ENCODE measurements at places on chromosomes 2 and 18. TPM values are rescaled to one million over a fixed set of nuclear protein-coding genes. Genes with fewer than 3 reads are reported as not detected.

KCNG2 gene
- total RNA-seq, result not detected

DAW1 gene
- not detected for total RNA-seq

CCDC178 gene
- total RNA-seq, result not detected

KCNF1 gene
- total RNA-seq, result not detected

DNA sequence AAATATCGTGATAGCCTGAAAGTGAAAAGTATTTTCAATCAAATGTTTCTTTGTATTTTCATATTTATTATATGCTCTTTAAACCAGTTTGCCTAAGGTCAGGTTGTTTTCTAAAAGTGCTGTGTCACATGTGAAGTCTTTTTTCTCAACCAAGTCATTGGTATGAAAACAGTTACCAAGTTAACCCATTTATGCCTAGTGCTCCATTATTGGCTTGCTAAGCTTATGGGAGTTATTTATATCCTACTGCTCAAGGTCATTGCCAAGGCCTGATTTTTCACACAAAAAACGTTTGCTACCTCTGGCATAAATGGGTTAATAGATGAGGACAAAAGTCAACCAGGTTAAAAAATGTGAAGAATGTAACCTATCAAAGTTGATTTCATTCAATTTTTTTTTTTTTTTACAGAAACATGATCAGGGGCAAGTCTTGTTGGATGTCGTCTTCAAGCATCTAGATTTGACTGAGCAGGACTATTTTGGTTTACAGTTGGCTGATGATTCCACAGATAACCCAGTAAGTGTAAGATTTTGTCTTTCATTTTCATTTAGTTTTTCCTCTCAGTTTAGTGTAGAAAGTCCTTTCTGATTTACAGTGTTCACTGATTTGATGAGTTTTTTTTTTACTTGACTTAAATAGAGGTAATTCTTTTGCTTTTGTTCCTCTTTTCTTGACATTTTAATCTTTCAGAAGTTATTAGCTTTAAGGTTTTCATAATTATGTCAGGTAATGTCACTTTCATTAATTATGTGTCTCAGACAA, 102.6 kb downstream of the PTPN4 start:
- no peak overlapping the region for H3K4me3 ChIP-seq
- H3K4me1 ChIP-seq, result no peaks in the 10 kb centered on the region
- no peak for DNase-seq
- H3K27me3 ChIP-seq, result no peaks in the 10 kb centered on the region
- H3K36me3 ChIP-seq, result no peaks in the 10 kb centered on the region

- DNase-seq, result no peak
- no peak overlapping the region for H3K4me3 ChIP-seq
- H3K27me3 ChIP-seq, result no peaks in the 10 kb centered on the region
Observed at GRCh38 chr2:19796035-19796695, 105.6 kb downstream of the TTC32 start.

DNA sequence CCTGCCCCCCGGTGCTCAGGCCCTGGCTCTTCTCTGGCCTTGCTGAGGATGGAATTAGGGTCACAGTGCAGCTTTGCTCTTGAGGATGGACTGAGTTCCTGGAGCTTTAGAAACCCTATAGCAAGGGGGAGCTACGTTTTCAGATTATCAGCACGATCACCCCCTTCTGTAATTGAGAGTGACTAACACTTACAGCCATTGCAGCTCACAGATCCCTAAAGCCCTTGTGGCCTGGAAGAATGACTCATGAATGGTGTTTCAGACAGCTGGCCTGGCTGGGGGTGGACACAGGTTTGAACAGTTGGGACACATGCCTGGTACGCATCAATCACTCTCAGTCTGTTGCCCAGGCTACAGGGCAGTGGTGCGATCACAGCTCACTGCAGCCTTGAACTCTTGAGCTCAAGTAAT, 79.7 kb upstream of the IGFBP5 start:
- H3K4me3 ChIP-seq, result no peak overlapping the region
- H3K27me3 ChIP-seq, result peaks cover 10% of the 10 kb centered on the region
- no peak for DNase-seq
- no peak overlapping the region for H3K27ac ChIP-seq
- H3K36me3 ChIP-seq, result no peaks in the 10 kb centered on the region

DNA sequence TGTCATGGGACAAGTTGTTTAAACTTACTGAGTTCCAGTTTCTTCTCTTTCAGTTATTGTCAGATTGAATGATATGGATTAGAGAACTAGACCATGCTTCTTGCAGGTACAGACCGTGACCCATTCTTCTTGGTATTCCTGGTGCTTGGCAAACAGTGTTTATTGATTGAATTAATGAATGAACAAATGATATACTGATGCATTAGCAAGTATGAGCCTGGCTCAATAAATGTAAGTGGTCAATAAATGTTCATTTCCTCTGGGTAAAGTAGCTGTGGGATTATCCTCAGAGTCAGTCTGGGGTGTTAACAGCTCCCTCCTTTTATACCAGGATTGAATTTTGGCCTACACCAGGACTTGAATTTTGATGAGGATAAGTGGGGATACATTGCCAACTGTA, 160.2 kb downstream of the ZEB2 start:
- H3K27ac ChIP-seq, result no peak overlapping the region
- no peaks in the 10 kb centered on the region for H3K4me1 ChIP-seq
- H3K27me3 ChIP-seq, result no peaks in the 10 kb centered on the region

- DNase-seq, result no peak
- H3K27me3 ChIP-seq, result peaks cover 24% of the 10 kb centered on the region
- no peak overlapping the region for H3K4me3 ChIP-seq
- H3K27ac ChIP-seq, result no peak overlapping the region
- H3K4me1 ChIP-seq, result no peaks in the 10 kb centered on the region
- no peaks in the 10 kb centered on the region for H3K36me3 ChIP-seq
Observed at GRCh38 chr2:109164311-109164710, 35.3 kb downstream of the SH3RF3 start.

- H3K4me3 ChIP-seq, result no peak overlapping the region
- no peak for DNase-seq
- H3K4me1 ChIP-seq, result no peaks in the 10 kb centered on the region
- H3K36me3 ChIP-seq, result no peaks in the 10 kb centered on the region
- H3K27ac ChIP-seq, result no peak overlapping the region
Observed at GRCh38 chr2:211216221-211216620, 659.8 kb downstream of the CPS1 start.

GRCh38 chr2:71063216-71063615, 5.2 kb upstream of the NAGK start:
- DNase-seq, result no peak
- H3K36me3 ChIP-seq, result no peaks in the 10 kb centered on the region
- no peak overlapping the region for H3K27ac ChIP-seq
- H3K4me3 ChIP-seq, result no peak overlapping the region
- H3K4me1 ChIP-seq, result peaks cover 7% of the 10 kb centered on the region

- DNase-seq, result no peak
- H3K4me3 ChIP-seq, result no peak overlapping the region
- no peaks in the 10 kb centered on the region for H3K36me3 ChIP-seq
- no peaks in the 10 kb centered on the region for H3K4me1 ChIP-seq
Observed at GRCh38 chr2:159558479-159558878, 57.9 kb downstream of the BAZ2B start.

DNA sequence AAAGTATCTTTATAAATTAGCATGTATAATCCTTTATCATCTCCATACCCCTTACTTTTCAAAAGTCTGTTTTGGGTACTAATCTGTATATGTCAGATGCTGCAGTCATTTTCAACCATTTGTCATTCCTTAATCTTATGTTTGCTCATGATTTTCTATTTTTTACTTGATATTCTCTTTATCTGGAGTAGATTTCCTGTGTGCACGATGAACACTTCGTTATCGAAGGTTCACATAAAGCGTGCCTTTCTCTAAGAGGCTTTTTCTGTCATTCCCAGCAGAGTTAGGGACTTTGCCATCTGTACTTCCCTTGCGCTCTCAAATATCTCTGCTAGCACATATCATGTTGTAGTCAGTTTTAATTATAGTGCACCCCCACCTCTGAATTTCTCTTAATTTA, 123.2 kb downstream of the BIRC6 start:
- no peaks in the 10 kb centered on the region for H3K4me1 ChIP-seq
- H3K27ac ChIP-seq, result no peak overlapping the region
- H3K36me3 ChIP-seq, result peaks cover 70% of the 10 kb centered on the region
- H3K27me3 ChIP-seq, result no peaks in the 10 kb centered on the region
- no peak overlapping the region for H3K4me3 ChIP-seq
- no peak for DNase-seq

DNA sequence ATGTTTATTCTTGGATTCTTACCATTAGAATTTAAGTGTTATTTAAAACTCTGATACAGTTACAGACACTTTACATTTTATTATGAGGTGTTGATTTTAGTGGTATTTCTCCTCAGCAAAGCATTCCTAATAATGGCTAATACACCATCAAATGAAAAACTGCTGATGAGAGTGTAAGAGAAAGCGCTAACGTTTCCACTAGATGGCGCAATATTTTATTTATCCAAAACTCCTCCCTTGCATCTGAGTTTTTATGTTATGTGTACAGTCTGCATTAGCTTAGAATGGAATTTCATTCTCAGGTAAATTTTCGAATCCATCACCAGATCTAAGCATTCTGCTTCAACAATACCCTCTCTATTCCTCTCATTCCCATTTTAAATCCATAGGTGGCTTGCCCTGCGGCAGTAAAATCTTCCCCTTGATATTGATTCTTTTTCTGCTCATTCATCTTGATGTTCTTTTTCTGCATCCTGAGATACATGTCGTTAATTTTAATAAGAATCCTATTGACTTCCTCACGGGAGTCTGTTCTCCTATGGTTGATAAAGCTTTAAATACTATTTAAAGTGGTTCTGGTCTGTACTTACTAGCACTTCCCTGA, 53.9 kb downstream of the PRKRA start:
- H3K27ac ChIP-seq, result no peak overlapping the region
- DNase-seq, result peak; percentile 8
- no peaks in the 10 kb centered on the region for H3K36me3 ChIP-seq
- H3K4me3 ChIP-seq, result no peak overlapping the region

DNA sequence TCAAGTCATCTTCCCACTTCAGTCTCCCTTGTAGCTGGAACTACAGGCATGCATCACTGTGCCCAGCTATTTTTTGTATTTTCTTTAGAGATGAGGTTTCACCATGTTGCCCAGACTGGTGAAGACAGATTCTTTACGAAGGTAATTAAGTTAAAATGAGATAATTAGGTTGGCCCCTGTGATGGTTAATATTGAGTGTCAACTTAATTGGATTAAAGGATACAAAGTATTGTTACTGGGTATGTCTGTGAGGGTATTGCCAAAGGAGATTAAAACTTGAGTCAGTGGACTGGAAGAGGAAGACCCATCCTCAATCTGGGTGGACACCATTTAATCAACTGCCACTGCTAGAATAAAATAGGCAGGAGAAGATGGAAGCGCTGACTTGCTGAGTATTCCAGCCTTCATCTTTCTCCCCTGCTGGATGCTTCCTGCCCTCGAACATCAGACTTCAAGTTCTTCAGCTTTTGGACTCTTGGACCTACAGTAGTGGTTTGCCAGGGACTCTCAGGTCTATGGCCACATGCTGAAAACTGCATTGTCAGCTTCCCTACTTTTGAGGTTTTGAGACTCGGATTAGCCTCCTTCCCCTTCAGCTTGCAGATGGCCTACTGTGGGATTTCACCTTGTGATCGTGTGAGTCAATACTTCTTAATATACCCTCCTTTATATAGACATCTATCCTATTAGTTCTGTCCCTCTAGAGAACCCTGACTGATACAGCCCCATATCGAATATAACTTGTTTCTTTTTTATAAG, 269.1 kb downstream of the TMX3 start:
- H3K4me1 ChIP-seq, result no peaks in the 10 kb centered on the region
- no peaks in the 10 kb centered on the region for H3K36me3 ChIP-seq
- DNase-seq, result no peak
- H3K4me3 ChIP-seq, result no peak overlapping the region
- H3K27me3 ChIP-seq, result no peaks in the 10 kb centered on the region
- H3K27ac ChIP-seq, result no peak overlapping the region

GRCh38 chr2:106841886-106842645, 43.9 kb downstream of the ST6GAL2 start:
- no peak overlapping the region for H3K27ac ChIP-seq
- no peak overlapping the region for H3K4me3 ChIP-seq
- no peaks in the 10 kb centered on the region for H3K4me1 ChIP-seq
- no peak for DNase-seq
- no peaks in the 10 kb centered on the region for H3K27me3 ChIP-seq

DNA sequence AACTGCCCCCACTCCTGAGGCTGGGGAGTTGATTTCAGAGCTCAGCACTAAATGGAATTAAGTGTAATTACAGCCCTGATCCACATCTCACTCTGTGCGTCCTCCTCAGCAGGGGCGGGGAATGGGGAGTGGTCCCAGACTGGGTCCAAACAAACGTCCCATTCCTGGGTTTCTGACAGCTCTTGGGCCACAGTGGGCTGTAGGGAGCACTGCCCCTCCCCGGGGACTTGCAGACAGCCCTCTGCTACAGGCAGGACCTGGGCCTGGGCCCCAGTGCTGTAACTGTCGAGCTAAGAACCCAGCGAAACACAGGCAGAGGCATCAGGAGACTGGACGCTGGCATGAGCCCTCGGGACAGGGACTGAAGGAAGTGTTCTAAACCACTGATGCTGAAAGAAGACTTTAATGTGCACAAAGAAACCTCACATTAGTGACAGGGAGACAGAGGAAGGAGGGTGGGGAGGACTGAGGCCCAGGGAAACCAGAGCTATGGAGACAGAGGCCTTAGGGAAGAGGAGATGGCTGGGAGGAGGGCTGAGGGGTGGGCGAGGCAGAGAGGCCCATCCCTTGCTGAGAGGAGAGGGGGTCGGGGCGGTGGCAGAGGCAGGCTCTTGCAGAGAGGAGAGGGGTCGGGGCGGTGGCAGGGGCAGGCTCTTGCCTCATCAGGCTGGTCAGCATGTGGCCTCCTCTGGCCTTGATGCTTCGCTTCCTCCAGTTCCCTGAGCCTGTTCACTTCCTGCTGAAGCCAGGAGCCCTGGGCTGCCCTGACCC, 5.8 kb upstream of the SEMA4C start:
- no peaks in the 10 kb centered on the region for H3K36me3 ChIP-seq
- H3K4me1 ChIP-seq, result peaks cover 30% of the 10 kb centered on the region
- H3K27ac ChIP-seq, result no peak overlapping the region
- H3K4me3 ChIP-seq, result no peak overlapping the region
- peaks cover 2% of the 10 kb centered on the region for H3K27me3 ChIP-seq
- no peak for DNase-seq

DNA sequence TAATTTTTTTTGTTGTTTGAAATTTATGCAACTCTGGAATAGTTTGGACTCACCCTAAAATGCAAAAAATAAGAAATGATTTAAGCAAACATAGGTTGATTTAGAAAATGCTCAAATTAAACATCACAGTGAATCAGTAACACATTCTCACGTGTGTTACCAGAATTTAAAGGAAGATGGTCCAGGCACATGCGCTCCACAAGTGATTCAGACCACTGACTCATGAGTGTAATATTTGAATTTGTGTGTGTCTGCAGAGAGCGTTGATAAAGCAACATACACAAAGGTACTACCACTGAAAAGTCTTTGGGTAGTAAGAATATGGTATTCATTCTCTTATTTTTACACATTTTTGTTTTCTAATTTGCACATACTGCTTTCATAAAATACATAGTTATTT, 7.9 kb downstream of the SS18 start:
- no peak overlapping the region for H3K27ac ChIP-seq
- DNase-seq, result no peak
- no peak overlapping the region for H3K4me3 ChIP-seq
